ENCODE measurements at places on chromosomes 11 and 22.

DNA sequence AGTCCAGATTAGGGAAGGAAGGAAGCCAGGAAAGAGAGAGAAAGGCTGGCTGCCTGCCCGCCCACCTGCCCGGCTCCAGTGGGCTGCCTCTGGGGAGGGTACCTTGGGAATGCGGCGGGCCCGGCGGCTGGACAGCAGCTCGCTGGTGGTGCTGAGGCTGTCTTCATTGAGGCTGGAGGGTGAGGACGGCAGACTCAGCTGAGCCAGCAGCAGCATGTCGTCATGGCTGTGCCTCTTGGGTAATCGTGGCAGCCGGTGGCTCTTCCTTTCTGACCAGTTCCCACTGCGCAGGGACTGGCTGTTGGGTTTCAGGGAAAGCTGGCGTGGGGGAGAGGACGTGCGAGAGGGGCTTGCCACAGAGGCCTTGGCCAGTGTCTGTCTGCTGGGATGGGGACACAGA, 32.9 kb downstream of the RPL27A start:
- DNase-seq: no peak

- DNase-seq: no peak
Observed at GRCh38 chr11:119610836-119611426, 118.1 kb downstream of the NECTIN1 start.

DNA sequence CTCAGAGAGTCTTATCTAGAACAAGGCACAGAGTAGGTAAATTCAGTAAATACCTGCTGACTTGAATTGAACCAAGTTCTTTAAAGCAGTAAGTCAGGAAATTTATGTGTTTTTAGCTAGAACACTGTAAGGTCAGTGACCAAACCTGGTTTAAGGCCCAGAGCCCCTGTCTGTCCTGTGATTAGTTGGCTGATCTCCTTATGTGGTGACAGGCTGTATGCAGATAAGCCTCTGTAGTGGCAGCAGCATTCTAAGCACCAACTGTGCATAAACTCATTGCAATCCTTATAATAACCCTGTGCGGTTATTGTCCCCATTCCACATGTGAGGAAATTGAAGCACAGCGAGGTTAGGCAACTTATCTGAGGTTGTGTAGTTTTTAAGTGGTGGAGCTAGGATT, 40.5 kb downstream of the FBXO7 start:
- DNase-seq: no peak

- DNase-seq: no peak
Observed at GRCh38 chr11:122204206-122204605, 88.2 kb upstream of the BLID start.

DNA sequence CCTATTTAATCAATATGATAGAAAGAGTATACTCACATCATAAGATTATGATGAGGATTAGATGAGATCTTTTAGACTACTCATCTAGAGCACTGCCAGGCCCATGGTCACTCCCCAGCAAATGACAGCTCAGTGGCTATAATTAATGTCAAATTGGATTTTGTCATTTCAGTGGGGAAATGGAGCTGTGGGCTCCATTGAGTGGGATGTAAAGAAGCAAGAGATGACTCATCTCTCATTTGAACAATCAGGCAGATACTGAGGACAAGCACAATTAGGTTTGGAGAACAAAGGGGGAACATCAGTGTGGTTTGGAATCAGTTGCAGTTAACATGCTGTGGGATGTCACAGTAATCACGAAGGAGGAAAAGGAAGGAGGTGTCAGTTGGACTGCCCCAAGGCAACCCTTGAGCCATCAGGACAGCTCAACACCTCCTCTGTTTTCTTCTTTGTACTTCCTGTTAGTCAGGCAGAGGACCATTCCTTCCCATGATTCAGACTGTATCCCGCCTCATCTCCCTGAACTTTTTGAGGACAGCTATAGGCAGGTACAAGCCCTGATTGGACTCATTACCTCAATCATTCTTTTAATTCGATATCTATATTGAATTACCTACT, 473.7 kb upstream of the ISX start:
- no peak for DNase-seq

- no peak for DNase-seq
Observed at GRCh38 chr11:48024635-48025071, 44.3 kb downstream of the PTPRJ start.
